ENCODE measurements at places on chromosomes 16 and 17.

- DNase-seq, result no peak
Observed at GRCh38 chr16:11071829-11072228, 127.5 kb downstream of the CLEC16A start.

DNA sequence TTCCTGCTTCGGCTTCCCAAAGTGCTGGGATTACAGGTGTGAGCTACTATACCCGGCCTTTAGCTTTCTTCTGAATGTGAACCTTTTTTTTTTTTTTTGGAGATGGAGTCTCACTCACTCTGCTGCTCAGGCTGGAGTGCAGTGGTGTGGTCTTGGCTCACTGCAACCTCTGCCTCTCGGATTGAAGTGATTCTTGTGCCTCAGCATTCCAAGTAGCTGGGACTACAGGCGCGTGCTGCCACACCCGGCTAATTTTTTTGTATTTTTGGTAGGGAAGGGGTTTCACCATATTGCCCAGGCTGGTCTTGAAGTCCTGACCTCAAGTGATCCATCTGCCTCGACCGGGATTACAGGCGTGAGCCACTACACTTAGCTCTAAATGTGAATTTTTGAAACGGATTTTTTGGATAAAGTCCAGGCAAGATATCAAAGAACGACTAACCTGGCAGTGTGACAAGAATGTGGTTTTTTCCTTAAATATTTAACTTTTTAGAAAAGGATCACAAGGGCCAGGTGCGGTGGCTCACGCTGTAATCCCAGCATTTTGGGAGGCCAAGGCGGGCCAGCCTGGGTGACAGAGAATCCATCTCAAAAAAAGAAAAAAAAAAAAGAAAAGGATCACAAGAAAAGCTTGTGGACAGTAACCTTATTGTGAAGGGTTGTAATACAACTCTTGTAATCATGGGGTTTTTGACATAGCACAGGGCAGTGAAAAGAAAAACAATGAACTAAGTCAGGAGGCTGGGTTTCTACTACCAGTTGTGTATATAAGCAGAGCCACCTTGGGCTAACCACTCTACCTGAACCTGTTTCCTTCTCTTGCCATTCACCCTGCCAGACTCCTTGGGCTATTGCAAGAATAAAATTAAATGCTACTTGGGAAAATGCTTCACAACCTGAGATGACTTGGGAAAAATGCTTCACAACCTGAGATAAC is 6.2 kb downstream of the BRCA1 start:
- no peak for DNase-seq

DNA sequence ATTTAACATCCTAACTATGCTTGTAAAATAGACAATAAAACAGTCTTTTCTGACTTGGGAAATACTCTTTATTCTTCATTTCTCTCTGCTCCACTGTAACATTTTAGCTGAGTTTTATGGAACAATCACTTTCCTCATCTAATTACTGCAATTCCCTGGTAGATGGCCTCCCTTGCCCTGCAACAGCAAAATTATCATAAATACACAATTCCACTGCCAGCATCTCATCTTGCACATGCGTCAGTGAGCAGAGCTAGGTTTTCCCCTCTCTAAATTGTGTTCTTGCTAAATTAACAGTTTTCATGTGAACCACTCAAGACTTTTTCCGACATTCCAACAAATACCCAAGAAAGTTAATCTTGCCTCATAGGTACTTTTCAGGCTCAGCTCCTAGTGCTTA is 920.9 kb upstream of the GOT2 start:
- no peak for DNase-seq

- no peak for DNase-seq
Observed at GRCh38 chr17:3961564-3962047, 2.6 kb downstream of the ATP2A3 start.

DNA sequence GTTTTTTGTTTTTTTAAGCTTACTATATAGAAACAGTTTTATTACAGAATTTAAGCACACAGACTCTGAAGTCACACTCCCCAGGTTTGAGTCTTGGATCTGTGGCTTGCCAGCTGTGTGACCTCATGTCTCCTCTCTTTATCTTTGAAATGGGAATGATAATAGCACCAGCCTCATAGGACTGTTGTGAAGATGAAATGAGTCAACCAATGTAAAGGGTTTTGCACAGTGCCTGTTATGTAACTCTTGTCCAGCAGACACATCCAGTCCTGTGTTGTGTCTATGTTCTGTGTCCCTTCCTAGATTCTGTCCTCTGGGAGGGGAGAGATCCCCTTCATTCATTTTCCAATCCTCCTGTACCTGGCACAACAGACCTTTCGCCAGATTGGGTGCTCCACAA is 3.1 kb upstream of the CPD start:
- DNase-seq, result no peak

GRCh38 chr16:1158456-1159324 is 5.8 kb downstream of the CACNA1H start:
- no peak for DNase-seq

DNA sequence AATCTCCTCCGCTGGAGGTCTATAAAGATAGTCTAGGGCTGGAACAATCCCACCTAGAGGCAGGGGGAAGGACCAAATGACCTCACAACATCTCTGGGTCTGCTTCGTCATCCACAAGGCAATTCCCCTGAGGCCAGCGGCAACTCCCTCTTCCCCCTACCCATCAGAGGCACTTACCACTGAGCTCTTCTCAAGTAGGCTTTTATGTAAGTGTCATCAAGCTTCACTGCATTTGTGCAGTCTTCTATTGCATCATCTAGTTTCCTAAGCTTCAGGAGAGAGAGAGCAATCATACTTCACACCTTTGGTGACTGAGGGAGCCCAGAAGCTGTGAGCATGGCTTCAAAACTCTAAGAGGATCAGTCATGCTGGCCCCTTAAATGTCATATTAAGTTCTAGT is 21.0 kb downstream of the CNP start:
- no peak for DNase-seq

GRCh38 chr17:78343543-78344201 is 16.2 kb downstream of the SOCS3 start:
- DNase-seq, result no peak

DNA sequence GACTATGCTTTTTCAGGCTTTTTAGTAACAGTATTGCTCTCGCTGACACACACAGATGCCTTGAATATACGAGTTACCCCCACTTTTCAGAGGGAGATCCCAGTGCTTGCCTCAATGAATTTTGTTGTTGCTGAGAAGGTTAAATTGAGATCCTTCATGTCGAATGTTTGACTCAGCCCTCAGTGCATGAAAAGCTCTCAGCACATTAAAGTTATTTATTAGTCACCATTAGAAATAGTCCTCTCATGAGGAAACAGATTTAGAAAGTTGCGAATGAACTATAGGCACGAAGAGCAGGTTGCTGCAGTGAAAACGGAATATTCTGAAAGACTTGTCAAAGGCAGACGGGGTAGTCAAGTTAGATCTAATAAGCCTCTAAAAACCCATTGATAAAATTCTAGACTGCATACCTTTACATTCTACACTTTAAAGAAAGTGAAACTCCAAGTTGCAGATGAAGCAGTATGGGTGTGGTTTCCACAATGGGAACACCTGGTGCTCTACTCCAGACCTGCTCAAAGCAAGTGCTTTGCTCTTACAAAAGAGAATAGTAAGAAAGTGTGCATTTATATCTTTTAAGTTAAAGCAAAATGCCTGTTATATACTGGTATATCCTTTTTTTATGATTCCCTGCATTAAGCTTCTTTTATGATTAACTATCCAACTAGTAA is 238.1 kb downstream of the MAF start:
- DNase-seq, result no peak
